ENCODE measurements at places on chromosomes 7 and 10.

DNA sequence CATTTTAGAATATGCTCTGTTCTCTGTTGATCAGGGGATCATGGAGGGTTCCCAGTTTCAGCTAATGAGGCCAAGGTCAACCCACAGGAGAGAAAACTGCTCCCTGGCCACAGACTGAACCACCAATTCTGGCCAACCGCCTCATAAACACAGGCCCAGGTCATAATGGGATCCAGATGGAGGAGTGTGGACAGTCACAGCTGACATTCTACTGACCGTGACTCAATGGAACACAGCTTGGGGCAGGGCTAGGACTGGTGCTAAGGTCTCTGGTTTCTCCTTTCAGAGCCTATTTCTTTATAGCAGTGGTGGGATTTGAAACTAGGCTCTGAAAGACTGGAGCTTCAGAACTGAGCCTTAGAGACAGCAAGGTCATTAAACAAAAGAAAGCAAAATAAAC is 68.3 kb downstream of the HIPK2 start:
- no peak for DNase-seq

DNA sequence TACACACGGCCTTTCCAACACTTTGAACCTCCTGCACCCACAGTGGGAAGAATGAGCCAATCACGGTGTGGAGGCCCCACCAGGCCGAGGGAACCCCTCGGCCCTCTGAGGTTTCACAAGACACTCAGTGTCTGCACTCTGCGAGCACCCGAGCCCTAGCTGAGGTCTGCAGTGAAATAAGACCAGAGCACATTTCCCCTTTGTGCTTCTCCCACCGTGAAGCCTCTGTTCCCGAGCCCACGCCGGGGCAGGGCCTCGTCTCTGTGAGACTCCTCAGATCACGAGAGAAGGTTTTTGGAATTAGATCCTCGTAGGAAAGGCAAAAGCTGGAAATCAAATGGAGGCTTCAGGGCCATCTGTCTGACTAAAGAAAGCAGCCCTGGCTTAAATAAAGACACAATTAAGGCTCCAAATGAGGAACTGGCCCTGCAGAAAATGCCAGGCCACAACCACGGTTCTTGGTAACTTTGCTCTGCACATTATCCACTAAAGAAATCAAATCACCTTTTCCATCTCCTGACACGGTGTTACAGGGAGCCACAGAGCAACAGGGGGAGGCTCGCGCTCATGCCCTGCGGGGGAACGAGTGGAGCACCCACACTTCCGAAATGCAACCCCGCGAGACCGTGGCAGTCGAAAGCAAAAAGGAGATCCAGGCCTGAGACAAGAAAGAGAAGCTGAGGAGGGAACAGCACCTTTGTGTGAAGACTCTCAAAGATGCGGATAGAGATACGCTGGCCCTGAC is 43.7 kb downstream of the FAM53B start:
- DNase-seq, result no peak

DNA sequence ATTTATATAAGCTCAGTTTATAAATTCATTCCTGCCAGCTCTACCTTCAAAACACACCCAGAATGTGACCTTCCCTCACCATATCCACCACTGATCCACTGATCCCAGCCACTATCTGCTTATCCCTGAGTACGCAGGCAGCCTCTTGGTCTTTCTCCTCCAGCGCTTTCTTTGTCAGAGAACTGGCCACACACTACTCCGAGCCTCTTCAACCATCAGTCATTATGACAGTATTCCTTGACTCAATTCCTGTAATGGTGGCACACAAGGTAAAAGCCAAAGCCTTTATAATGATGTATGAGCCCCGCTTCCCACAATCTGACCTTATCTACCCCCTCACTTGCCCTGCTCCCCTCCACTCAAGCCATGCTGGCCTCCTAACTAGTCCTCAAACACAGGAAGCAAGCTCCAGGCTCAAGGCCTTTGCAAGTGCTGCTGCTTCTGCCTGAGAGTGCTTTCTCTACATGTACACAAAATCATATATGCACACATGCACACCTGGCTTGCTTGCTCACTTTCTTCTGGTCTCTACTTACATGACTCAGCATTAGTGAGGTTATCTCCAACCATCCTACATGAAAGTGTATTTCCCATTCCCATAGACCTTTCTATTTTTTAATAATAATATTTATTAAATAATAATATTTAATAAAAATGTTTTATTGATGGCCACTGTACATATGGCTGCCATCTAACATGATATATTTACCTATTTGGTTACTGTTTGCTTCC is 150.4 kb upstream of the FEZF1 start:
- DNase-seq, result no peak

DNA sequence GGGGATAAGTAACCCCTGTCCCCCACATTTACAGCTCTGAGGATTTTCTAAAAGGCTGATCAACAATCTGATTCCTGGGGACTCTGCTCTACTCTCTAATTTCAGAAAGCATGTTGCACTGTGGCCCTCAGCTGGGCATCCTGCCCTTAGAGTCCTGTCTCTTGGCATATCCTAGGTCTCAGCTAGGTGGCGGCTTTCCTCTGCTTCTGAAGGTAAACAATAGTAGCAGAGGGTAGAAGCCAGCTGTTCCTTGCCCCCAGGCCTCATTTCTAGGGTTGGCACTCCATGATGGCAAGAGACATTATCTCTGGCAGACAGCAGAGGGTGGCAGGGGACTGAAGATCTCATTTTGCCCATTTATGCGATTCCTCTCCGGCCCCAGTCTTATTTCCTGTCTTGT is 77.0 kb downstream of the ADCYAP1R1 start:
- no peak for DNase-seq

DNA sequence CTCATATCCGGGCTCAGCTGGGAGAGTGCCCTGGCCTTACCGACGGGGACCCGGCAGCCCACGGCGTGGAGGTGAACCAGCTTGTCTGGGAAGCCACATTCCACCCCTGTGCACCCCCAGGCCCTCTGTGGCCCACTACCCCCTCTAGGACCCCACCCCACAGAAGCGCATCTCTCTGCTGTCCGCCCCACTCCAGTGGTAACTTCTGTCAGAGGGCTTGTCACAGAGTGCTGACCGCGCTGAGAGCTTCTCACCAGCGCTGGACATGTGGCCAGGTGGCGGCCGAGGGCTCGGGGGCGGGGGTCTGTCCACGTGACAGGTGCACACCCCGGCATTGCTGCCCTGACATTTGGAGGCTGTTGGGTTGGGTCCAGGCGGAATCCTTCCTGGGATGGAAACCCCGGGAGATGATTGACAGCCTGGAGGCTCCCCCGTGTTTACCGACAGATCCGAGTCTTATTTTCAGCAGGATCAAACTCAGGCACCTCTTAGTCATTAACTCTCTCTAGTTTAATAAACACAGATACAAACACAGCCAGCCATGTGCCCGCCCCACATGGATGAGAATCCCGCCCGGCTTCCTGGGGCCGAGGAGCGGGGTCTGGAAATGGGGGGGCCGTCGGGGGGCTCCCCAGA is 5.1 kb downstream of the ELFN1 start:
- no peak for DNase-seq

DNA sequence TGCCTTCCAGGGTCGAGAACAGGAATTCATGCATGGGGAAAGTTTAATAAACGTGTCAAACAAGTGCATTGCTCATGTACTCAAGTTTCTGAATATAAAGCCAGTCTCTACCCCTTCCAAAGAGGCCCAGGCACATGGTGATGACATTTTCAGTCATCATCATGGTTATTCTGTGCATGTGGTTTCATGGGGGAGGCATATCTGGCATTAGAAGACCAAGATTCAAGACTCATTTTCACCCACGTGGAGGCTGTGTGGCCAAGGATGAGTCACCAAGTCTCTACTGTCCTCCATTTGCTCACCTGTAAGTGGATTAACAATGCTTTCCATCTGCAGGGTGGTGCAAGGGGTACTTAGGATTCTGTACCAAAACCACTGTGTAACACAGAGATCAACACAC is 34.0 kb upstream of the CNPY1 start:
- no peak for DNase-seq

- DNase-seq, result no peak
Measured at GRCh38 chr7:1431634-1432380, 27.5 kb downstream of the MICALL2 start.

DNA sequence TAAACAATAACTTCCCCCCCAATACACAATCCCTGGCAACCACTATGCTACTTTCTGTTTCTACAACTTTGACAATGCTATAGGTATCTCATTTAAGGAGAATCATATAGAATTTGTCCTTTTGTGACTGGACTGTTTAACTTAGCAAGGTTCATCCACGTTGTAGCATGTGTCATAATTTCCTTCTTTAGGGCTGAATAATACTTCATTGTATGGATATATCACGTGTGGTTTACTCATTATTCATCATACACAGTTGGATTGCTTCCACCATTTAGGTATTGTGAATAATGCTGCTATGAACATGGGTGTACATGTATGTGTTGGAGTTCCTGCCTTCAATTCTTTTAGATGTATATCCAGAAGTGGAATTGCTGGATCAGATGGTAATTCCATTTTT is 111.0 kb downstream of the LMBR1 start:
- DNase-seq, result no peak

- DNase-seq, result no peak
Measured at GRCh38 chr10:133127291-133128125, 32.5 kb upstream of the KNDC1 start.

GRCh38 chr10:92729886-92730285 is 40.1 kb downstream of the HHEX start:
- no peak for DNase-seq

DNA sequence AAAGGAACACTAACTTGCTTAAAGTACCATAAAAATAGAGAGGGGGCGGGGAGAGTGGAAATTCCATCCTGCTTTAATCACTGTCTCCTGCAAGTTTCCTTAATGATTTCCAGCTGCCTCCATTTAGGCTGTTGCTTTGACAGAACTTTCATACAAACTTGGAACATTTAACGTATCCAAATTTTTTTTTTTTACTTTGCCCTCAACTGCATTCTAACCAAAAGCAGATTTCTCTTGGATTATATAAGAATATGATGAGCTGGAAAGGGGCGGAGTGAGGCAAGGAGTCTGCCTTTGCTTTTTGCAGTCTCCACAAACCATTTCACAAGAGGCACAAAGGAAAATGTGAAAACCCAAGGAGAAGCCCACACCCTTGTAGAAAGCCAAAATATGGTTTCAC is 46.6 kb upstream of the COL1A2 start:
- no peak for DNase-seq

DNA sequence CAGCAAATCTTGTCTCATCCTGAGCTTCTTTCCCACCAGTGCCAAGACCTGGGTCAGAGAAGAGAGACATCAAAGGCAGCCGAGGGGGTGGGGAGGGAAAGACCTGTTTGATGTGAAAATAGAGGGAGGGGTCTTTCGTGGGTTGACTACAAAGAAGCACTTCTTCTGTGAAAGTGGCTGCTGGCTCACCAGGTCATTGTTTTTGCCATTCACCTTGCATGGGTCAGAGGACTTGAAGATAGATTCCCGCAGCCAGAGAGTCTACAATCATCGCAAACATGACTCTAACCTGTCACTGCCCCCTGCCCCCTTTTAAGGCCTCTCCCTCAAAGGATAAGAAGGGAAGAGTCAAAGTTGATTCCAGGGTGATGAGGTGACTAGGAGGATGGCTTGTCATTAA is 166.1 kb upstream of the BMPER start:
- DNase-seq, result no peak

DNA sequence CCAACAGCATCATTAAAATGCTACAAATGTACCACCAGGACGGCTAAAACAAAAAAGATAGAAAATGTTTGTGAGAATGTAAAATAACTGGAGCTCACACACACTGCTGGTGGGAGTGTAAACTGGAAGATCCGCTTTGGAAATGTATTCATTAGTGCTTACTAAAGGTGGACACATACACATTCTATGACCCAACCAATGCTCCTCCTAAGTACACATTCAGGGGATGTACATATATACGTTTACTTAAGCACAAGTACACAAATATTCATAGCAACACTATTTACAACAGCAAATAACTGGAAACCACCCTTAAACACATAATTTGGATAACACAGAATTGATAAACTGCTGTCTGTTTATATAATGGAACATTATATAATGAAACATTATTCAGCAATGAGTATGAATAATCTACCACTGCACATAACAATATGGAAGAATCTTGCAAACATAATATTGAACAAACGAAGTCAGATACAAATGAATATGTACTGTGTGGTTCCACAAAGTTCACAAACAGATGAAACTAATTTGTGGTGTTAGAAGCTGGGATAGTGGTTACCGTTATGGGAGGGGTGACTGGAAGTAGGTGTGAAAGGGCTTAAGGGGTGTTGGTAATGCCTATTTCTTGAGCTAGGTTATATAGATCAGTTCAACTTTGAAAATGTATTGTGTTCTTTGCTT is 52.1 kb downstream of the STRA8 start:
- no peak for DNase-seq

DNA sequence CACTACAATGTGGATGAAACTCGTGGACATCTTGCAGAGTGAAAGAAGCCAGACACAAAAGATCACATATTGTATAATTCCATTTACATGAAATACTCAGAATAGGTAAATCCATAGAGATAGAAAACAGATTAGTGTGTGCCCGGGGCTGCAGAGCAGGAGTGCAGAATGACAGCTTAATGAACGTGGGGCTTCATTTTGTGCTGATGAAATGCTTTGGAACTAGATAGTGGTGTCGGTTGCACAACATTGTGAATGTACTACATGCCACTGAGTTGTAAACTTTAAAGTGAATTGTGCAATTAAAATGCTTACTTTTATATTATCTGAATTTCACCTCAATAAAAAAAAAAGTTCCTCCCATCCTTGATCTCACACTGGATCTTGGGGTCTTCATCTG is 31.8 kb upstream of the CARD11 start:
- no peak for DNase-seq

DNA sequence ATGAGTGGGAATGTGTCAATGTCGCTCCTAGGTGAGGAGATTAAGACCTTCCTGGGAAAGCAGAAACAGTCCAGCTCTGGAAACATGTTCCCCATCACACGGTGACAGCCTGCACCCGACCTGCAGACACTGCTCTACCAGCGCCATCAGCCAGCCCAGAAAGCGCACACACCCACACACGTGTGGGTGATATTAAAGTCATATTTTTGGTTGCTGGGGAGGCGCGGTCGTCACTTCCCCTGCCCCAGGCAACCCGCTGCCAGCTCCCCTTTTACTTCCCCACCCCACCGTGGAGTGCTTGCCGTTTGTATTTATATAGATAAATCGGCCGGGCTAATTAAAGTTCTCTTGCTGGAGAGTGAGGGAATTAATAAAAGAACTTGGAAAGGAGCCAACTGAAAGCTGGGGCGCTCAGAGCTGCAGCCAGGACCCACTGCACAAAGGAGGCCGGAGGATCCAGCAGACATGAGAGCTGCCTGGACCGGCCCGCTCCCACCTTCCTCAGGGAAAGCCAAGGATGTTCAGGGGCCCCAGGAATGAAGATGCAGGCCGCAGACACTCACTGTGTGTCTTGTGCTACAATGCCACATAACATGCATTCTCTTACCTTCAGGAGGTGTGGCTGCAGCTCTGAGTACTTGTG is 145.2 kb upstream of the UNC5B start:
- DNase-seq, result no peak
